ENCODE measurements at places on chromosomes 16 and 17.

- peak; percentile 83 for DNase-seq
These were observed 773 bp downstream of the BLTP2 start for GRCh38 chr17:28643983-28644786.

- no peak for DNase-seq
These were observed 2.7 kb downstream of the PRCD start for GRCh38 chr17:76542566-76542971.

DNA sequence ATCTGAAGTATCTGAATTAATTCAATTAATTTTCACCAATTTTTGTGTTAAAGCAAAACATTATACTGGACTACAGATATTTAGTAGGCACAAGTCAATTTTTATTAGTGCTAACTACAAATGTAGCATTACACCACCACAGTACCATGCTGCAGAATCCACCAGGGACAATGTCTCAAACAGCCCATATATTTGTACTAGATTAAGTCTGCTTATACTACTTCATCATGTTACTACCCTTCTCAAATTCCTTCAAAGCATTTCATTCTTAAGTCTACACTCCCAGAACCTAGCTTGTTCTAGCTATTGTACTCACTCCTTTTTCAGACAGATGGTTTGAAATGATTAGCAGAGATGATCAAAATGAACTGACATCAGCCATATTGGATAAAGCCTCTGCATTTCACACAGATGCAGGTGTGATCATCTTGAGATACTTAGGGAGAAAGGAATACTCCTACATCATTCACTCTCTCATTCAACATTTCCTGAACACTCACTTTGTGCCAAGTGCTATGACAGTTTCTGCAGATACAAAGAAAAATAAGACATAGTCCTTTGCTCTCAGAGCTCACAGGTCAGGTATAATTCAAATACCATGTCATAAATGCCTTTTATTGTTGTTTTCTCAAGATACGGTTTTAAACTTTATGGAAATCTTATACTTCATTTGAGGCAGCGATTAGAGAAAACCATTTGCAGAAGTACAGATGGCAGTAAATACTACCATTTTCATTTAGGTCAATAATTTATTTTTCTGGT, 47.7 kb downstream of the SMURF2 start:
- no peak for DNase-seq

- peak; percentile 13 for DNase-seq
These were observed 212.6 kb upstream of the GSE1 start for GRCh38 chr16:85400305-85401205.

GRCh38 chr17:72587156-72587555, 466.3 kb downstream of the SOX9 start:
- DNase-seq: no peak

DNA sequence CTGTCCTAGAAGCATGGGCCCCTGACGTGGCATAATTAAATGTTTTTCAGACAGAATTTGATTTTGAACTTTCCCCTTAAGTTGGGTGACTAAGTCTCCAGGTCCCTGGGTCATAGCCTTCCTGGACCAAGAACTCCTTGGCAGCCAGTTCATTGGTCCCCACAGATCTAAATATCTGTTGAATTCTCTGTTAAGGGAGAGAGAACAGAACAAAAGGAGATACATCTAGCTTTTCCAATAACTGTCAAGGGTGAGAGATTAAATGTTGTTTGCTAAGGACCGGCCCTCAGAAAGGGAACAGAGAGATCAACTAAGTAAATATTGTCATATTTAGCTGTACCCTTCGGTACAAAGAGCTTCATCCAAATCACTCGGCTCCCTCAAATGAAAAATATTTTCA, 78.2 kb upstream of the NOL11 start:
- DNase-seq: no peak

- DNase-seq: no peak
These were observed 63.6 kb downstream of the SHISA6 start for GRCh38 chr17:11304568-11304967.

DNA sequence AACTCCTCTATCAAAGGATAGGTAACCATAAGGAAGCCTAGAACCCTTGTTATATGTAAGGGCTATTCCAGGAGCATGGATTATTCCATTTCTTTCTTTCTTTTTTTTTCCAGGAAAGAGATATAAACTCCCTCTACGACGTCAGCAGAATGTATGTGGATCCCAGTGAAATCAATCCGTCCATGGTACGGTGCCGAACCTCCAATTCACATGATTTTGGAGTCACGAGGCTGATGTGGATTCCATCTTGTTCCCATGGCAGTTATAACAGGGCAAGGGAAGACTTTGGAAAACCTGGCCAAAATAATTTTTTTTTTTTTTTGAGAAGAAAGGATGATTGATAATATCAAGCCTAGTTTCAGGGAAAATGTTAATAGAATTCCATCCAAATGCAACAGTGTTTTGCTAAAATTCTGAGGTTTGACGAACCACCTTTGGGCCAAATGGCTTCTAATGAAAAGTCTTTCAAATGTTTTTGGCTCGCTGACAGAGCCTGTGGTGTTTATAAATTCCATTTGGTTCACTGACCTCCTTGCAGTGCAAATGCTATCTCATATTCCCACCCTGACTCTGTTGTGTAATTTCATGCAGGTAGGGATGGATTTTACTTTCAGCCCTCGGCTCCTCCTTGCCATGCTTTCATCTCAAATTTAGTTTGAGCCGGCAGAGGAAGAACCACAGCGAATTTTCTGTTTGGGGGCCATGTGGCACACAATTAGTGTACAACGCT, 90.0 kb downstream of the SDR42E1 start:
- DNase-seq: peak; percentile 41

GRCh38 chr17:70520956-70521355, 351.6 kb downstream of the KCNJ2 start:
- no peak for DNase-seq

GRCh38 chr17:81116704-81117103, 48.6 kb upstream of the PVALEF start:
- no peak for DNase-seq

DNA sequence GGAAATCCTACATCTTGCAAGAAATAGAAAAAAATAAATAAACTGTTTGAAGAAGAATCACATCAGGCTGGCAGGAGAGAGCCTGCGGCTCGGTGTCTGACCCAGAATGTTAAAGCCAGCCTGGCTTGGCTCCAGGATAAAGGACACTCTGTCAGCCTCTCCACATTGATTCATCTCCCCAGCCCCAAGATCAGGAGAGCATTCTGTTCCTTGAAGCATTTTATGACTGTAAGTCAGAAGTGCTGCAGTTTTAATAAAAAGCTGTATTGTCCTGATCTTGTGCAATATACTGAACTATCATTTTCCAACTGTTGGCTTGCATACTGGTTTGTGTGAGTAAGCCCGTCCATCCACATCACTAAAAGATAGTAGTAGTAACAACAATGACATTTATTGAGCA, 426.6 kb downstream of the HAPSTR1 start:
- peak; percentile 28 for DNase-seq

GRCh38 chr16:10629592-10629963, 49.2 kb upstream of the EMP2 start:
- no peak for DNase-seq

DNA sequence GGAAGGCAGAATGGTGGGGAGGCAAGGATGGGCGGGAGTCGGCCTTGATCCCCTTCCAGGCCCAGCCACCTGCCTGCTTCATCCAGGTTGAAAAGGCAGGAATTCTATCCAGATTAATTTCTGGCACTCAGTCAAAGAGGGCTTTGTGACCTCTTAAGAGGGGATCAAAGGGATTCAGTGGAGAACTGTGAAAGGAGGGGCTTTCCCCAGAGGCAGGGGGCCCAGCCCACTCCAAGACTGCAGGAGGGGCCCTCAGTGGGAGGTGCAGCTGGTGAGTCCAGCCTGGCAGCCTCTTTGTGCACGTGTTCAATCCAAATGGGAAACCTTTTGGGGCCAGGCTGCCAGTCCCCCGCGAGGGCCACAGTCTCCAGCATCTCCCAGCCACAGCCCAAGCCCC, 148.5 kb upstream of the PLCG2 start:
- DNase-seq: no peak

DNA sequence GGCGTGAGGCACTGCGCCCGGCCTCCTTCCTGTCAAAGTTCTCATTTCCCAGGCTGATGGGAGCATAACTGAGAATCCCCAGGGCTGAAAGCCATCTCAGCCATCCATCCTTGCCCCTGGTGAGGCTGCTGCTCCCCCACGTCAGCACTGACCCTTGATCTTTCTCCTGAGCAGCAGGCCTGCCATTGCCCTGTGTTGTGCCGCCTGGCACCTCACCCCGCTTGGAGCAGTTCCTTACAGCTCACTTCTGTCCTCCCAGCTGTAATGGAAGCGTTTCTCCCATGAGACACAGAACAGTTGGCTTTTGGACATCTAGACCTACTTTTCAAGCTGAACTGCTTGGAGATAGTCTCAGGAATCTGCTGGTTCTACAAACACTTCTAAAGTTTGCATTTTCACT, 51.5 kb downstream of the OR1D5 start:
- no peak for DNase-seq

- no peak for DNase-seq
These were observed 79.0 kb downstream of the C16orf78 start for GRCh38 chr16:49452578-49452977.

DNA sequence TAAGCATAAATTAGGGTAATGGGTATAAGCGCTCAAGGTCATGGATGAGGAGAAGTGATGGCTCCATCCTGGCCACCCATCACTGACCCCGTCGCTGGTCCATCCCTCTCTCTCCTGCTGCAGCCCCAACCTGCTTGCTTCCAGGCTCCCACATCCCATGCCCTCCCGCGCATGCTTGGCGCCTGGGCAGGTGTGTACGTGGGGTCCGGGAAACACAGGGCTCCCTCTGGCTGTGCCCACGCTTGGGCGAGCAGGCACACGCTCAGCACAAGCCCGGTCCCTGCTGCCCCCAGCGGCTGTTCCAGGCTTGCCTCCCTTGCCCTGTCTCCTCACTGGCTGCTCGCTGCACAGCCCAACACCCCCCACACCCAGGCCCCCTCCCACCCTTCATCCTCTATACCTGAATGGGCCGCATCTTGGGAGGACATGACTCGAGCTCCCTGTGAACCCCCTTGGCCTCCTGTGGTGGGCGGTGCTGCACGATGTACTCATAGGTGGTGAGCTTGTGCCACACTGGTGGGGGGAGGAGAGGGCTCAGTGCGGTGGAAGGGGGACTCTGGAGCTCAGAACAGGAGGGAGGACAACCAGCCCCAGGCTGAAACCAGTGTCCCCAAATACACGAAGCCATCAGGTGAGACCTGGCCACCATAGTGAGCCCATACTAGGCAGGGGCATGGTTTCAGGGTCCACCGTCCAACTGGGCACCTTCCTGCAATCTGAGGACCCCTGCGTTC, 4.7 kb upstream of the TPPP3 start:
- DNase-seq: no peak

Measured in adrenal gland (tissue), 19 donors.